EH (cell line): ENCODE measurements at places on chromosomes 7 and 10.

GRCh38 chr10:125783957-125784356, 8.3 kb upstream of the MMP21 start:
- DNase-seq = no peak

DNA sequence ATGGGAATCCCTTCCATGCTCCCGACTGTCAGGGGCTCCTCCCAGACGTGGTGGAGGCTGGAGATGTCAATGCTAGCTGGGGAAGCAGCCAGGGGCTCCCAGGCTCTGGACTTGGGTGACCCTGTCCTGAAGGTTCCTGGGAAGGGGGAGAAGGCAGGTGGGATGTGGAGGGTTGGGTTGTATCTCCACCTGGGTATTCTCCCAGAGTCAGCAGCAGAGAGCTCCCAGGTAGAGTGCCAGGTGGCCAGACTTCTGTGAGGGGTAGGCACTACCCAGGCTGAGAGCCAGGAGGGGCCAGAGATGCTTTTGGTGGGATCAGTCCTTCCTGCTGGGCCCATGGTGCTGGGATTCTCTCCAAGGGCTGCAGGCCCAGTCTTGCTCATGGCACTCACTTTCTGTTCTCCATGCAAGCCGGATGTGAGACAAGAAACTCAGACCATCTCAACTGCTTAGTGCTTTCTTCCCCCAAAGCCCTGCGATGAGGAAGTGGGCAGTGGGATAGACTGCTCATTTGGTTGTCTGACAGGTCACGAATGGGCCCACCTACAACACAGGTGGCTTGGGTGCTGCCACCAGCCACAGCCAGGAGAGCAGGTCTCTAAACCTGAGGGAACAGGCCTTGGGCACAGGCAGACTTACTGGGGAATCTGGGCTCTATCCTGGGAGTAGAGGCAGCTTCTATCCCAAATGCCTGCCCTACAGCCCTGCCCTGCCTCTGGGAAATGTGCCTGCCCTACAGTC, 52.5 kb upstream of the CAMK2B start:
- no peak for DNase-seq

GRCh38 chr10:24417053-24417452, 208.1 kb downstream of the KIAA1217 start:
- DNase-seq = no peak

DNA sequence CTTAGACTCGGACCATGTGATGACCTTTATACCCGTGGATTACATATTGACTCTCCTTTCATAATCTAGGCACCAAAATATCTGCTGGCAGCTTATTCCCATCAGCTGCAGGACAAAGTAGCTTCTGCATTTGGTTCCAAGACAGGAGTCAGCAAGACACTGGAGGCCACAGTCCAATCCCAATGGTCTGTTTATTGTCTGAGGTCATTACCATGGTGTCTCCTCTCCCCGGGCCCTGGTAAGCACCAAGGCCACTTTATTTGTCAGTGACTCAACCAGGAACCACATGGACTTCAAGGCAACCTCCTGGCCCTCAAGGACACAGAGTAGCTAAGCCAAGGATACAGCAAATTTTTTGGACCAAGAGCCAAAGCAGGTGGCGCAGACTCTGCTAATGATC, 36.1 kb downstream of the KCNMA1 start:
- DNase-seq = peak; percentile 67

- peak; percentile 61 for DNase-seq
These were observed 44.9 kb downstream of the BAMBI start for GRCh38 chr10:28722065-28722803.

GRCh38 chr10:15859509-15859905, 800 bp downstream of the MINDY3 start:
- DNase-seq = no peak

DNA sequence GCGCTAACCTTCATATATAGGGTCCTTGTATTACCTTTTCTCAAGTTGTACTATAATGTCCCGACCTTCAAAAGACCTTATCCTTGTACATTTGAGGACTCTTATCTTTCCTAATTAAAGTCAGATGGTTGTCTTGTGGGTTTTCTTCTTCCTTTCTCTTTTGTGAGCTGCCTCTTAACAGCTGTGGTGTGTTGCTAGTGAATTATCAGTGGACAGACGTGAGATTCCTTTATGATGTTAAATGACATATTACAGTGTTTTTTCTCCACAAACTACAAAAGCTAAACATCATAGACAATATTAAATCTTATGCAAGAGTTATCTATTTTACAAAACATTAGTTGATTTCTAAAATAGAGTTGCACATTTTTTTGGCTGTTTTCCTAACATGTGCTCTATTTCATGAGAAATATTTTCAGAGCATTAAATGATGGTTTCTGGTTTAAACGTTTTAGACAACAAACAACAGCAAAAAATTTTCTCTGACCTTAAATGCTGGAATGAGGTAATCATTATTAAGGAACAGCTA, 272.2 kb upstream of the NPVF start:
- no peak for DNase-seq

GRCh38 chr7:154841731-154842331, 161.1 kb downstream of the PAXIP1 start:
- DNase-seq = no peak

DNA sequence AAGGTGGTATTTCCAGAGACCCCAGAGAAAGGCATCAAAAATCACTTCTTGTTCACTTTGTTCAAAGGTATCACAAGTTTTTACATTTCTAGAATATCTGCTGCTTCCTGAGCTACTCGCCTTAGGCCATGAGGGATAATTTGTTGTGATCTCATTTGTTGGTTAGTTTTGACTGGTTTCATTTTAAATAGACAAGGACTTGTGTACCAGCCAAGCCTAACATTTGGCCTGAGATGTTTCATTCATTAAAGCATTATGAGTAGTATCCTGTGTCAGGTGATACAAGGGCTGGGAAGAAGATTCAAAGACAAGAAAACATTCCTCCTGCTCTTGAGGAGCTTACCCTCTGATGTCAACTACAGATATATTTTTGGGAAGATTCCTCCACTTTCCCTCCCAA, 170.3 kb upstream of the FAM171A1 start:
- DNase-seq = peak; percentile 35

DNA sequence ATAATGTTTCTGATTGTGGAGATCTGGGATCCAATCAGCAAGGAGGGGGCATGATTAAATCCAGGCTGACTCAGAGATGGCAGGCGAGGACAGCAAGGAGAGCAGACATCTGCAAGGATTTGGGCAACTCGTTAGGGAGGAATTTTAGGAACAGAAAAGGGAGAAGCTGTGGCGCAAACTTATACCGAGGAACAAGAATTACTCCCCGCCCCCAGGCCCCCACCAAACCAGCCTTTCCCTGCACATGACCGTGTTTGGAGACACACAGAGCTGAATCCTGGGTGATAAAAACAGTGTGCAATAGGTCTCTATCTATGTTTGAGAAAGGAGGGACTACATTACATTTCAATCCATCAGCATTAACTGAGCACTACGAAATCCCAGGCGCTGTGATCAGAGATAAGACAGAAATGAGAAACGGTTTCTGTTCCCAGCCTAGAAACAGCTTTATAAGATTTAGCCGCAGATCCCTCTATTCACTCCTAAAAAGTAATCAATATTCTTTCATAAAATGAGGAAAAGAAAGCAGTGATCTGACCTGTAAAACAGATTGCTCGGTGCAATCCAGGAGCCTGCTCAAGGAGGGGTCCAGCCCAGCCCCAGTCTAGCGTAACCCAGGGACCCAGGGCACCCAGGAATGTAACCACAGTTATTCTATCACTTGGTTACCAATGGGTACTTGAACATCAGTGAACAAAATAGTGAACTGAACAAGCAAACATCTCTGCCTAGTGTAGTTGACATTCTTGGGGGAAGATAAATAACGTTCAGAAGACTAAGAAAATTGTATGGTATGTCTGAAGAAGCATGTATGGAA, 37.2 kb upstream of the RAPGEF5 start:
- peak; percentile 53 for DNase-seq

GRCh38 chr10:104441329-104442000, 87.8 kb downstream of the CFAP58 start:
- DNase-seq = peak; percentile 98

DNA sequence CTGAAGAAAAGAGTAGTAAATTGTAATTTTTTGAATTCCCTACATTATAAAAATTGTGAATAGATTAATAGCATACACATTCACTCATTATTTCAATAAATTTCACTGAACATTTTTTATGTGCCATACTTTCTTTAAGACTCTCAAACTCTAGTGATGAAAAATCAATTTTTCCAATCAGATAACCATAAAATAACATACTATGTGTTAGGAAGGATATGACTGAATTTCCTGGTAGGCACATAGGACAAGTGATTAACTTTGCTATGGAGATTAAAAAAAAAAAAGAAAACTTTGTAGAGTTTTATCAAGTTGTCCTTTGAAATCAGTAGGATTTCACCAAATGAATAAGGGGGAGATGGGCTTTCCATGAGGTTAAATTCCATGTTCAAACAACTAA, 1597.3 kb upstream of the LRRTM3 start:
- DNase-seq = no peak

DNA sequence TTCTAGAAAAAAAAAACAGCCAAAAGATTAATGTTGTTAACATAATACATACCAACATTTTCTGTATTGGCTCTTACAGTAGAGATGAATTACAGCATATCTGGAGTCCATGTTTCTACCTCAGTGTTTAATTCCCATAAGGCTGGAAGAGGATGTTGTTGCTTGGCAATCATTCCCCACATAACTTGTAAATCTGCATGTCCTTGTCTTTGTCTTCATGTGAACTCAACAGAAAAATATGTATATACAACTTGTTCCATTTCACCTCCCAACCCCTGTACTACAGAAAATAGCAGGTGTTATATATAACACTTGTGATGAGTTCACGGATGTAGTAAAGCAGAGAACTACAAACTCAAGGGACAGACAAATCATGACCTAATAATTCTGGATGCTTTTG, 160.9 kb upstream of the SEMA3C start:
- DNase-seq = no peak

DNA sequence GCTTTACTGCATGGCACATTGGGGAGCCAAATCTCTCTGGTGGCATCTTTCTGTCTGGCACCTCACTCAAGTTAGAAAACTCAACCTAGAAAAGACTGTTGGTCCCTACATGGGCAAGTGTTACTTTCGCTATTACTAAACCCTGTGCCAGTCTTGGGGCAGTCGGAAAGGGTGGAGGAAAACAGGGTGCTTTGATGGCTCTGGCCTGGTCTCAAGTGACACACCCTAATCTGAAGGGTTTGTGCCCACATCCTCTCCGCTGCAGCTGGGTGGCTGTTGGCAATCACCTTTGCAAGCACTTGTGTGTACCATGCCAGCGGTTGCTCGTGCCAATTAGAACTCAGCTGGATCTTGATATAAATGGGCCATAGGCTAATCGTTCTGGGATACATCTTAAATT, 159.8 kb upstream of the ITGB1 start:
- DNase-seq = no peak

GRCh38 chr7:115267503-115267902, 345.6 kb downstream of the MDFIC start:
- no peak for DNase-seq

DNA sequence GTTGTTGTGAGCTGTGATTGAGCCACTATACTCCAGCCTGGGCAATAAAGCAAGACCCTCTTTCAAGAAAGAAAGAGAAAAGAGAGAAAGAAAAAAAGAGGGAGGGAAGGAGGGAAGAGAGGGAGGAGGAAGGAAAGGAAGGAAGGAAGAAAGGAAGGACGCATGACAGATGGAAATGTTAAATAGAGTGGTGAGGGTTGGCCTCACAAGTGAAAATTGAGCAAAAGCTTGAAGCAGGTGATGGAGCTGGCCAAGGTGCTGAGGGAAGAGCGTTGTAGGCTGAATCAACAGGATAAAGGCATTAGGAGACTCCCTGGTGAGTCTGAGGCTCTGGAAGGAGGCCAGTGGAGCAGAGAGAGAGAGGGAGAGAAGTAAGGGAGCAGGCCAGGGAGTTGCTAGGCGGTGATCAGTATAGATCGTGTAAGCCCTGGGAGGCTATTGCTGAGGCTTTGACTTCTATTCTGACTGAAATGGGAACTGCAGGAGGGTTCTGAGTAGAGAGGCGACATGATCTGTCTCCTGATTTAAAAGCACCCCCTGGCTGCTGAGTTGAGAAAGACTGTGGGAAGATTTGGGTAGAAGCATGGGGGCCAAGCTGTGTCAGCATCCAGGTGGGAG, 26.5 kb upstream of the TMEM248 start:
- peak; percentile 48 for DNase-seq

- DNase-seq = peak; percentile 17
These were observed 63.8 kb downstream of the ZNF438 start for GRCh38 chr10:30967650-30968410.

DNA sequence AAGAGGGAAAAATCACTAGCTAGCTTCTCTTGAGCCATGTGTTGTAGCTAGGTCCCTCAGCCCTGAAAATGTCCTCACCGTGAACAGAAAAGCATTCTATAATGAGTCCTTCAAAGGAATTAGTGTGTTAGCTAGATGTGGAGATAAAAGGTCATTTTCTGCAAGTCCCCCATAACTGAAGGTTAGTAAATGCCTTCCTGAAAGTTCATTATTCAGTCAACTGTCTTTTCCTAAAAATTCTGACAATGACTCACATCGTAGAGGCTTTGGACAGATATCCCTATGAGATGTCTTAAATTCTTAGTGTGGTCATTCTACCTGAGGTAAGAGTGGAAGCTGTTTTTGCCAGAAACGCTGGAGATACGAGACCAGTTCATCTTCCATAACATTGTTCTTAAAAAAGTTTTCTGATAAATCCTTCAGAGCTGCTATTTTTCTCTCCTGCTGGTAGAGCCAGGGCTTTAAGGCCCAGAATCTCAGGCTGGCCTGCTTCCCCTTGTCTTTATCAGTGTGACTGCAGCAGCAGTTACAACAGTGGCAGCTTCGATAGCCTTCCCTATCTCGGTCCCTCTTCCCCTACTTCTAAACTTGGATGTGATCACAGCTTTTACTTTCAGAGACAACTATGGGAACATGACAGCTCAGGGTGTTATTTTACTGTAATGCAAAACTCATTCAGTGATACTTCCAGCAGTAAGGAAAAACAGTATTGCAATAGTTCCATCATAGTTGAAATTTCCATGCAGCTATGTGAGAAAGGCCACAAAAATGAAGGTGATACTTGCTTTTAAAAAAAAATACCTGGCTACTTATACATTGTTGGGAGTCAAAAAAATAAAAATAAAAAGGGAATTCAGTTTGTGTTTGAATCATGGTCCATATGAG, 37.3 kb upstream of the PRKAR2B start:
- DNase-seq = no peak

DNA sequence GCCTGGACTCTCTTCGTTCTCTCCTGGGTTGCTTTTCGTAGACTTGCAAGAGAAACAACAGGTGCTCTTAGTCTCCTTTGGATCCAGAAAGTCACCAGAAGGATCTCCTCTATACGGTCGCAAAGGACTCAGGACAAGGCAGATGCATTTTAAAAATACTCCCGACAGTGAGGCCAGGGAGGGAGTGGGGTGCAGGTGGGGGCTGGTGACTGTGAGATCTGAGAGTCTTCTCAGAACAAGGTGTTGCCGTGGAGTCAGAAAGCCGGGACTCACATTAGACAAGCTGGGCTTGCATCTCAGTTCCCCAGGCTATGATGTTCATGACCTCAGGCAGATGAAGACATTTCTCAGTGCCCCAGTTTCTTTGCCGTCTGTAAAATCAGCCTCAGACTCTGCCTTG, 507.2 kb downstream of the TCERG1L start:
- DNase-seq = no peak
